Vein endothelial cell (primary cell): ENCODE measurements at places on chromosomes 2 and 18. TPM values are rescaled to one million over a fixed set of nuclear protein-coding genes. Genes with fewer than 3 reads are reported as not detected.

IRS1 gene
- under 0.01 and 0.38 TPM in 2 replicates for total RNA-seq

ETAA1 gene
- total RNA-seq: 18.9 and 22.4 TPM in 2 replicates

REG1B gene
- not detected in 2 replicates for total RNA-seq

DHRS9 gene
- 0.33 and 3.7 TPM in 2 replicates for total RNA-seq

C1QL2 gene
- total RNA-seq: not detected in 2 replicates

WDR12 gene
- total RNA-seq: 30.4 and 31.0 TPM in 2 replicates

CCDC148 gene
- 0.33 and 0.48 TPM in 2 replicates for total RNA-seq
